ENCODE measurements at places on chromosomes 11 and 22. TPM values are rescaled to one million over a fixed set of nuclear protein-coding genes. Genes with fewer than 3 reads are reported as not detected.

Gene POU2AF2
- not detected for total RNA-seq

Gene CCDC116
- 0.26 TPM for total RNA-seq

Gene MMP1
- total RNA-seq, result 3.1 TPM

Gene USP28
- 19.5 TPM for total RNA-seq

Gene FXYD6
- 0.32 TPM for total RNA-seq

Gene PATE2
- not detected for total RNA-seq

Gene SAA4
- not detected for total RNA-seq

Gene MTMR3
- total RNA-seq, result 22.7 TPM

Gene KCTD21
- 21.0 TPM for total RNA-seq

Gene SLC25A18
- total RNA-seq, result not detected

Gene OR4A16
- total RNA-seq, result not detected

Gene CLCF1
- 3.0 TPM for total RNA-seq

Gene C11orf52
- not detected for total RNA-seq

Gene ZP1
- 0.32 TPM for total RNA-seq

Gene DAGLA
- total RNA-seq, result 1.9 TPM

Gene SCN2B
- 0.43 TPM for total RNA-seq

Gene OR6A2
- 0.09 TPM for total RNA-seq

Gene CASP5
- under 0.01 TPM for total RNA-seq

Gene LARGE2
- total RNA-seq, result not detected

Gene CD248
- total RNA-seq, result 168 TPM

Gene KCNJ11
- total RNA-seq, result not detected

Gene MYOD1
- not detected for total RNA-seq

Gene NPTXR
- 1.1 TPM for total RNA-seq

Gene ADORA2A
- 0.34 TPM for total RNA-seq

Gene SLC15A3
- total RNA-seq, result 22.6 TPM

Gene C11orf16
- not detected for total RNA-seq

Gene BRSK2
- total RNA-seq, result 0.16 TPM

Gene OR4D5
- total RNA-seq, result not detected

Gene DMC1
- 6.9 TPM for total RNA-seq

Gene BBS1
- 21.9 TPM for total RNA-seq

Gene MYRF
- total RNA-seq, result 0.16 TPM

Gene APOC3
- not detected for total RNA-seq

Gene ANKK1
- 0.17 TPM for total RNA-seq

Gene OR52A5
- not detected for total RNA-seq

Gene THRSP
- total RNA-seq, result not detected

Gene CENPM
- total RNA-seq, result 1.9 TPM

Gene BIK
- total RNA-seq, result not detected

Gene IL17REL
- not detected for total RNA-seq

Gene OR10D3
- not detected for total RNA-seq

Gene TRMT2A
- total RNA-seq, result 42.6 TPM

Gene OR52E5
- total RNA-seq, result not detected

Gene BTBD10
- 78.8 TPM for total RNA-seq

Gene P2RY2
- not detected for total RNA-seq

Gene CECR2
- total RNA-seq, result not detected

Gene SOX6
- 0.32 TPM for total RNA-seq

Gene CTSF
- 28.1 TPM for total RNA-seq

Gene XKR3
- not detected for total RNA-seq

Gene NKAPD1
- 13.7 TPM for total RNA-seq

Gene ATP6V1E1
- 108 TPM for total RNA-seq

Gene SLC1A2
- total RNA-seq, result 2.7 TPM

Gene MUC5B
- not detected for total RNA-seq

Gene ELF5
- not detected for total RNA-seq
